ENCODE measurements at places on chromosomes 5 and 9. TPM values are rescaled to one million over a fixed set of nuclear protein-coding genes. Genes with fewer than 3 reads are reported as not detected.

Gene PLCXD3
- 0.11 TPM for polyA plus RNA-seq

DNA sequence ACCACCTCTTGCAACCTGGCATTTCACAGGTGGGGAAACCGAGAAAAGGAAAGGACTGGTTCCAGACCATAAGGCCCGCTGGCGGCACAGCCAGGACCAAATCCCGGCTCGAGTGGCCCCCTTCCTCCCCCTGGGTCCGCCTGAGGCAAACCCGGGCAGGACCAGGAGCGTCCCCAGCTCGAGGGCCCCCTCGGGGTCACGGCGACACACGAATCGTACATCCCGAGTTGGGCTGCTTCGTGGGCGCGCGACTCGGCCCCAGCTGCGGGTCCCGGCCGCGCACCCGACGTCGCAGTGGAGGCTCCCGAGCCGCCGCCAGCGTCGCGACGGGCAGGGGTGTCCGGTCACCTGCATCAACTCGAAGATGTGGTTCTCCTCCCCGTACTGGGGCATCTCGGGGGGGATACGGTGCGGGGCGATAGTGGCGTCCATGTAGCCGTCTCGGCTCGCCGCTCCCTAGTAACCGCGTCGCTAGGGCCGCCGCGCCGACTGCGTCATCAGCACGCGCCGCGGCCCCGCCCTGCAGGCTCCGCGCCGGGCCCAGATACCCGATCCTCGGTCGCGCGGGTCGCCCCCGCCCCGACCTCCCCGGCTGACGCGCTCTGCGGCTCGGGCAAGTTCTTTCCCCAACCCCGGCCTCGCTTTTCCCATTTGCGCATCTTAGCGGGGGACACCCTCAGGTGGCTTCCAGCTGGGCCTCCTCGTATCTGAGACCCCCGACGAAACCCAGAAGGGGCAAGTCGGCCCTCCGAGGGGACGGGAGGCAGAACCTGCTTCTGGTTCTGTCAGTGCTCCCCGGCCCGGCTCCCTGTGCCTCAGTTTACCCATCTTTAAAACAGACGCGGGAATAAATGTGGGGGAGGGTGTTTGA is at the start of gene AK8:
AK8 (minus strand) TSS at position 461 of the 871 bp plus-strand sequence; CDS start at position 432, 29 bp downstream.
- DNase-seq: peak; percentile 89

DNA sequence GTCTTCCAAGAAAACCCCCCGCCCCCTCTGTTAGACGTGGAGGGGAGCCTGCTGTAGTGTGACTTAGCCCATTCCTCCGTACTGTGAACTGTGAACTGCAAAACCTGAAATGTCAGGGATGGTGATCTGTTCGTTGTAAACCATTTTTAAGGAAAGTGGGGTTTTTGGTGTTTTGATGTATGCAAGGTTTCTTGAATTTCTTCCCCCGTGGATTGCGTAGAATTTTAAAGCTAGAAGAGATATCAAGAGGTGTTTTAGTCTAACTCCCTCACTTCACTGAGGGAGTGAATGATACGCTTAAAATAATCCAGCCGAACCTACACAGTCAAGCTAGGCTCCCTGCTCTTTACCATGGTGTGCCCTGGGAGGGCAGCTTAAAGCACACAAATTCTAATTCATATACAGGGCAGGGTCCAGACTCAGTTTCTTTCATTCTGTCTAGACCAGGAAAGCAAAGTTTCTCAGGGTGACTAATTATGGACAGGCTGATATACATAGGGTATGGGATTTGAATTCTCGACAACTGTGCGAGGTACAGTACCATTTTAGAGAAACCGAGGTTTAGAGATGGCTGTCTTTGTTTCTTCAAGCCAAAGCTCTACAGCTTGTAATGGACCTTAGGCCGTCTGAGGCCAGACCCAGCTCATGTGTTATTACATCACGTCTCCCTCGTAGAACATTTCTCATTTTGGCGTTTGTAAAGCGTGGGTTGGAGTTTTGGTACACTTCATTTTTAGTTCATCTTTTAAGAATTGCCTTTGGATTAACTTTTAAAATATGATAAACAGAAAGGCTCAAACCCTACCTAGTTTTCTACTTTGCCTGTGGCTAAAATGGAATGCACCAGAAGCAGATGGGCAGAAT is 2.7 kb downstream of the PTGER4 start:
- DNase-seq: peak; percentile 65

- no peak for DNase-seq
These were observed 16.8 kb downstream of the SIL1 start for GRCh38 chr5:139181322-139181730.

- peak; percentile 79 for DNase-seq
These were observed 2.8 kb downstream of the DCAF12 start for GRCh38 chr9:34123682-34124081.
